ENCODE measurements at places on chromosomes 2 and 18.
A peak's percentile ranks its signal among the peaks of the same experiment; 100 is the strongest.

DNA sequence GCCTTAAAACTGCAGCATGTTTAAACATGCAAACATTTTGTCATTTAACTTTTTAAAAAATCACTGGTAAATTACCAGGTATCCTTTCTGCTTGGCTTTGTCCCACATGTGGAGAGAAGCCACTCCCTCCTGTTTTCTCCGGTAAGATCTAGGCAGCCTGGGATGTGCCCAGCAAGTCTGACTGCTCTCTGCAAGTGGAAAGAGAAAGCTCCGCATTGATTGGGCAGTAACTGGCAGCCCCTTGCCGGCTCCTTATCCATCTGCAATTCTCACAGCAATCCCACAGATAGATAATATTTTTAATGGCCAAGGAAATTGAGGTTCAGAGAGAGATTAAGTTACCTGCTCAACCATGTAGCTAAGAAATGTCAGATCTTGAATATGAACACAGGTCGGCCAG lies 136.1 kb downstream of the TMEM200C start:
- no peak for DNase-seq

DNA sequence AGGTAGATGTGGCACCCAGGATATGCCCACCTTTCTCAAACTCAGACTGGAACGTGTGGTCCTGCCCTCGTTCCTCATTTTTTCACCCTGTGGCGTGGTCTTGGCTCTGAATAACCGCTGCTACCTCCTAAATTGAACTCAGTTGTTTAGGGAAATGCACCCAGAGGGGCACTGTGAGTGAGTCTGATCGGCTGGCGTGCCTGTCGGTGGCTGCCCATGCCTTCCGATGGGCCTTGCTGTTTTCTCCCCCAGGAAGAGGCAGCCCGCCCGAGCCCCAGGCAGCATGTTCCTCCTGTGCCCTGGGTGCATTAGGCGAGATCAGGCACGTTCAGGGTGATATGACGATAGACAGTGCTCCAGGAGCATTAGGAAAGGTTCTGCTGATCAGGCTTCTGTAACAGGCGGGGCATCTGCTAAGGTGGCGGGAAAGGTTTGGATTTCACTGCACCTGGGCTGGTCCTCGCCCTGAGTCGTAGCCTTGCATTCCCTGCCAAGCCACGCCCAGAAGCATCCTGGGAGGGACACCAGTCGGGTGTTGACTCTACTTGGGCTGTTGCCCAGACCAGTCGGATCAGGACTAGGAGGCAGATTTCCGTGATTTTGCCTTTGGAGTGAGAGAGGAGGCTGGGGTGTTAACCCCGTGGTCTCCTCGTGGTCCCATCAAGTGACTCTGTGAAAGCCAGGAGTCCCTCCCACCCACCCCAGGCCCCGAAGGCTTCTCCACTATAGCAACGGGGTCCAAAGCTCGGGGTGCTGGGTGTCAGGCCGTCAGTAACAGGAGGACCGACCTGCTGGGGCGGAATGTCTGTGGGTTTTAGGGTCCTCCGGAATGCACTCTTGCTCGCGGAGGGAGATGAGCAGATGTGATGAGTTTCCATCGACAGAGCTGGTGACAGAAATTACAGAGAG lies 75.1 kb downstream of the SH3BP4 start:
- DNase-seq: peak; percentile 60

DNA sequence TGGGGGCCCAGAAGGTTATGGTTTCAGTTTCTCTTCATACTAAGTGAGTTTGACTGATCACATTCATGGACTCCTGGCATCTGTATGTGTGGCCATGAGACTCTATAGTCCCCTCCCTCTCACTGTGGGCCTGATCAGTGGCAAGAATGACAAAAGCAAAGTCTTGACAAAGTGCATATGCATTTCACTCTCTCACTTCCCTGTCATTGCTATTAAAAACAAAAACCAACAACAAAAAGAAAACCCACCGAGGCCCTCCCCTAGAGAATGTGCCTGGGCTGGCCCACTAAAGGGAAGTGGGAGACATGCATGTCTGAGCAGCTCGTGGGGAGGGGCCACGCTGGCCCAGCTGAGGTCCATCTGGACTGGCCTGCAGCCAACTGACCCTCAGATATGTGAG lies 600.1 kb upstream of the RAB6C start:
- DNase-seq: no peak

DNA sequence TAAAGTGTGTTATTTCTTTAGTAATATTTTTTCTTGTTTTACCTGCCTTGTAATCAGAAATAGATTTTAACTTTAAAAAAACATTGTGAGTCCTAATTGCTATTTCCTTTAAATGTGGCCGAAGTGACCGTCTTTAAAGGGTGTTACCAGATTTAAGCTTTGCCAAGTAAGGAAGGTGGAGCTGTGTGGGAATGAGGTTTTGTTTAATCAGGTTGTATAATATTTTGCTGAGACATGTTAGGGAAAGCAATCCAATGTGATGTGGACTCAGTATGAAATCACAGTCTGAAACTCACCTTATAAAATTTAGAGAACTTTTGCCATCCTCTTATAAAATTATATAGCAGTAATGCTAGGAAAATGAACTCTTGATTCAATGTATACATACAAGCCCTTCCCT lies 32.9 kb upstream of the ITPRID2 start:
- no peak for DNase-seq

GRCh38 chr18:80109676-80110078 lies 615 bp downstream of the ADNP2 start:
- DNase-seq: peak; percentile 43

DNA sequence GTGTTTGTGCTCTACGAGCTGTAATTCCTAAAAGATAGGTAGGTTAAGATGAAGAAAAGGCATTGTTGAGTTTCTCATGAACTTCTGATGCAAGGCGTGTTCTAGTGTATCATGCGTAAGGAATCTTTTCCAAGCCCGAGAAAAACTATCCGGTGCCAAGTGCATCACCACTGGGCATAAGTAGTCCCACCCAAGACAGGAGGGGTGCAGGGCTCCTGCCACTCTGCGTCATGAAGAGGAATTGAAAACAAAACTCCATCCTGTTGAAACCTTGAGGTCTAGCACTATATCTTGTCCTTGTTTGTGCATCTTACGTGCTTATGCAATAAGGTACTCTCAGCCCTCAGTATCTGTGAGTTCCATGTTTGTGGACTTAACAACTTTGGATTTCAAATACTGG lies 45.7 kb downstream of the RAB31 start:
- DNase-seq: no peak

- no peak for DNase-seq
Measured at GRCh38 chr18:21134895-21135294, 23.3 kb upstream of the ROCK1 start.

GRCh38 chr2:172395503-172395902 lies 31.9 kb upstream of the ITGA6 start:
- peak; percentile 50 for DNase-seq

GRCh38 chr2:1631292-1632001 lies 112.9 kb downstream of the PXDN start:
- no peak for DNase-seq

DNA sequence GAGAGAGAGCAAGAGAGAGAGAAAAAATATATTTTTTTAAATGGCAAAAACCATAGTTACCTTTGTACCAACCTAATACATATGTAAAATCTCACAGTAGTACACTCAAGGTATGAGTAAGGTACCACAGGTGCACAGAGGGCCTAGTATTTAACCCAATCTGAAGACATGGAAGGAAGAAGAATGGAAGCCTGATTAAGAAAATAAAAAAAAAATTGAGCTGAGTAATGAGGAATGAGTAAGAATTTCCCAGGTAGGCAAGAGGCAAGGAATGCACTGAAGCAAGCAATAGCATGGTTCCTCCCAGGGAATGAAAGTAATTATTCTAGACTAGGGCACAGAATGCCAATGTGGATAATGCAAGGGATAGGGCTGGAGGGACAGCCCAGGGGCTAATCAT lies 294.2 kb downstream of the FIGN start:
- DNase-seq: no peak

DNA sequence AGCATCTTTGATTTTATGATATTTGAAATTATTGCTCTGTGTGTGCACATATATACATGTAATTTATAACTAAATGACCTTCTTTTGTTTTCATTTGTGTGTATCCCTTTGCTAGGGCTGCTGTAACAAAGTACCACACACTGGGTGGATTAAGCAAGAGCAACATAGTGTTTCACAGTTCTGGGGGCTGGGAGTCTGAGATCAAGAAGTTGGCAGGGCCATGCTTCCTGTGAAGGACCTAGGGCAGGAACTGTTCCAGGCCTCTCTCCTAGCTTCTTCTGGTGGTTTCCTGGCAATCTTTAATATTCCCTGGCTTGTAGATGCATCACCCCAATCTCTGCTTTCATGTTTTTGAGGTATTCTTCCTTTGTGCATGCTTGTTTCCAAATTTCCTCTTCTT lies 1043.9 kb downstream of the TSN start:
- no peak for DNase-seq

DNA sequence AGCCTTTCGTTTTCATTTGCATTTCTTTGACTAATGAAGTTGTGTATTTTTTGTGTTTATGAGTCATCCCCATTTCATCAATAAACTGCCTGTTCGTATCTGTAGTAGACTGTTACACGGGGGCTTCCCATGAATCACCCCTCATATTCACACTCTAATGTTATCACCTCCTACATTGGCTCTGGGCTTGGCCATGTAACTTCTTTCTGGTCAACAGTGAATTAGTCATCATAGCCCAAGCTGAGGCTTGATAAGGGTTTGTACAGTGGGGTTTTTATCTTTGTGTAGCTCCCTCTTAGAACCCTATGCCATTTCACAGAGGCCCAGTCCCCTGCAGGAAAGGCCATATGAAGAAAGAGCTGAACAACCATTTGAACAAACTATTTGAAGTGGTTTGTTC lies 151.0 kb downstream of the CCBE1 start:
- no peak for DNase-seq
